Mucosa of descending colon (tissue), 3 donors: ENCODE measurements at places on chromosomes 4 and X. TPM values are rescaled to one million over a fixed set of nuclear protein-coding genes. Genes with fewer than 3 reads are reported as not detected.

Gene MGARP
- 0.73 TPM for total RNA-seq

GRCh38 chr4:189656641-189657040 lies 284.0 kb upstream of the FRG1 start:
- DNase-seq, result no peak

GRCh38 chrX:36575670-36576069 lies 432.5 kb upstream of the FAM47C start:
- DNase-seq, result no peak

Gene EXOC1
- total RNA-seq, result 37.4 TPM

- DNase-seq, result no peak
Measured at GRCh38 chrX:45322820-45323219, 122.1 kb upstream of the DIPK2B start.

GRCh38 chr4:78622253-78622979 lies 70.8 kb downstream of the ANXA3 start:
- no peak for DNase-seq

Gene TMEM47
- total RNA-seq, result 3.4 TPM

- DNase-seq, result no peak
Measured at GRCh38 chrX:38275615-38276014, 51.7 kb downstream of the RPGR start.

- DNase-seq, result no peak
Measured at GRCh38 chr4:52954560-52955170, 92.5 kb downstream of the RASL11B start.

GRCh38 chrX:17559728-17560379 lies 177.4 kb upstream of the SCML1 start:
- DNase-seq, result no peak

DNA sequence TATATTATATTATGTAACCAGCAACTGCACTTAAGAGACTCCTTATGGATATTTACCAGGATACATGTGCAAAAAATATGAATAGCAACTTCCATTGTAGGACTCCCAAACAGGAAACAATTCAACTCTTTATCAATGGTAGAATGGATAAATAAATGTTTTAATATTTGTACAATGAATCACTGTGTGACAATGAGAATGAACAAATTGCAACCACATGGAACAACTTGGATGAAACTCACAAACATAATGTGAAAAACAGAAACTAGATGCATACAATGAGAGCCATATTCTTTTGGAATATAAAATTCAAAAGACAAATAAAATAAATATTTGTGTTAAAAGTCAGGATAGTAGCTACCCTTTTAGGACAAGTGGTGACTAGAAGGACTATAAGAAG lies 1015.7 kb downstream of the TECRL start:
- no peak for DNase-seq

- no peak for DNase-seq
Measured at GRCh38 chr4:115969756-115970155, 856.3 kb upstream of the NDST4 start.

- DNase-seq, result no peak
Measured at GRCh38 chr4:78299565-78299972, 242.4 kb downstream of the FRAS1 start.

DNA sequence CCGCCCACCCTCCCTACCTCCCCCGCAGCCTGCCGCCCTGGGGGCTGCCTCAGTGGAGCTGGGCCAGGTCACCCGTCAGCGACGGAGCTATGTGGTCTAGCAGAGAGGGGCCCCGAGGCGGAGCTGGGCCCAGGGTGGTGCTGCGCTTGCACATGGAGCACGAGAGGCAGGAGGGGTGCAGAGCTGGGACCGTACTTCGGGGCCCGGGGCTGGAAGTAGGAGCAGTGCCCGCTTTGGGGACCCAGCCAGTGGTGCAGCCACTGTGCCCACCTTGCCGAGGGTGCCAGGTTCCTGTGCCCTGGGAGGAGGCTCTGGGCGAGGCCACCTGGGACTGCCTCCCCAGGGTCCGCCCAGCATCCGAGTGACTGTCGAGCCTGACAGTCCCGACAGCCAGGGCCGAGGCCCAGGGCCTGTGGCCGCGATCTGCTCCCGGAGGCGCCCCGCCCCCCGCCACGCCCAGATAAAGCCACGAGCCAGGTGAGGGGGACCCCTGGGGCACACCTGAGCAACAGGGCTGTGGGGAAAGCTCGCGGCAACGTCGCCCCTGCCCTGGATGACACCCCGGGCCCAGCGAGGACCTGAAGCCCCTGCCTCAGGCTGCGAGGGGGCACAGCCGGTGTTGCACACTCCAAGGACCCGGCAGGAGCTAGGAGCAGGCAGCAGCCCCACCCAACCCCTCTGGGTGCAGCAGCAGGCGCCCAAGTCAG lies 117.5 kb downstream of the DNAAF6 start:
- DNase-seq, result no peak

GRCh38 chr4:106270736-106271135 lies 45.3 kb downstream of the TBCK start:
- no peak for DNase-seq

DNA sequence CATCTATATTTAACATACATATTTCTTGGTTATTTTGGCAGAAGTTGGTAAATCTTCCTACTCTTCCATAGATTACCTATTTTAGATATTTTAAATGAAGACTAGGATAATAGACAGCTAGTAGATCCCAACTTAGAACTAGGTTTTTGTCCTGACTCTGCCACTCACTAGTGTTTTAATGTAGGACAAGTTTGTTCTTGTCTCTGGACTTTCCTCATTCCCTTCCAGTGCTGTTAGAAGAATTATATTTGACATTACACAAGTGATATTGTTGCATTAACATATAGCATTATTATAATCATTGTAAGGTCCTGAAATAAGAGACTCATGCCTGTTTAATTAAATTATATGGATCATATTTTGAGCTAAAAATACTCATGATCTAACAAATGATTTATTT lies 24.1 kb upstream of the ALB start:
- DNase-seq, result no peak

DNA sequence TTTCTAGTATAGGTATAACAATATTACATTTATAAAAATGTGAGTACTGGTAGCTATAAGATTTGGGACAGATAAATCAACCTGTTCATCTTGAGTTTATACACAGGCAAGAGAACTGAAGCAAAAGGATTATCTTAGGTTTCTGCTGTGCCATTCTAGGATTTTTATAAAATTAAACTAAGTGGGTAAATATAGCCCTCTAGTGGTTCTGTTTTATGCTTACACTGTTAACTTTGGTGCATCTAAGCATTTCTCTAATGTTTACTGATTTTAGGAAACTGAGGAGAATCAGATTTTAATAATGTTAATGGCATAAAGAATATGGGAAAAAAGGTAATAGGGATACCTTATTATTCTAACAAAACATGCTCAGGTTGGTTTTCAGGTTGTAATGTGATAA lies 1.1 kb upstream of the RRH start:
- no peak for DNase-seq

GRCh38 chr4:128540122-128540521 lies 252.5 kb upstream of the PGRMC2 start:
- no peak for DNase-seq

DNA sequence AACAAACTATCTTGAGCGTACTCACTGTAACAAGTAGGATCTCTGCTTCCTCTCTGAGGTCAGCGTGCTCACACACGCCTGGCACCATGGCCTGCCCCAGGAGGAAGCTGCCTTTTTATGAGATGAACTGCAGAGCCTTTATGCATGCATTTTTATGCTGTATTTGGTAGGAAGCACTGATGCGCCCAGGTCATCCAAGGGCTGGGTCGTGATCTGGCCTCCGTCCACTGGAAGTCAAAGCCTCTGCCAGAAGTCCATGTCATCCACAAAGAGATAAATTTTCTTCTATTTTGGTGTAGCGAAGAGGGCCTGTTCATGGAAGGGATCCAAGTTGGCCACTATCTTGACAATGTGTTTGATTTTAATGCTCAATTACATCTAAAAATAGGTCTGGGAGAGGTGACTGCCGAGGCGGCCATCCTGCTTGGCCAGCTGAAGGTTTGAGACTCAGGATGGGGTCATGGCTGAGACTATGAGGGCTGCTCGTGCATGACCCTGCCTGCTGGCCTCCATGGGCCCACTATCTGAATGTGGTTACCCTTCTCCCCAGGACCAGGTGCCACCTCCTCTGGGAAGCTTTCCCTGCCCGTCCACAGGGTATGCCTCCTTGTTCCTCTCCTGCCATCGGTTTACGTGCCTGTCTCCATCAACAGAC lies 50.3 kb downstream of the HTRA3 start:
- no peak for DNase-seq

Gene MAGEA12
- not detected for total RNA-seq

DNA sequence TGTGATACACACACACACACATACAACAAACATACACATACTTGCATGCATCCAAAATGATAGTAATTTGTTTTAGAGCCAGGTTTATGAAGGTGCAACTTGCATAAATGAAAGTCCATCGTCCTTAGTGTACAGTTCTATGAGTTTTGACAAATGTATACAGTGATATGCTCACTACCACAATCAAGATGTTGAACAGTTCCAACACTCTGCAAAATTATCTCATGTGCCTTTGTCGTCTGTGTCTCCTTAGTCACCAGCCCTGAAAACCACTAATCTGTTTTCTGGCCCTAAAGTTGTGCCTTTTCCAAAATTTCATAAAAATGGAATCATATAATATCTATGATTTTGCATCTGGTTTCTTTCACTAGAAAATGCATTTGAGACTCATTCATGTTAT lies 67.8 kb upstream of the ANXA3 start:
- DNase-seq, result no peak

DNA sequence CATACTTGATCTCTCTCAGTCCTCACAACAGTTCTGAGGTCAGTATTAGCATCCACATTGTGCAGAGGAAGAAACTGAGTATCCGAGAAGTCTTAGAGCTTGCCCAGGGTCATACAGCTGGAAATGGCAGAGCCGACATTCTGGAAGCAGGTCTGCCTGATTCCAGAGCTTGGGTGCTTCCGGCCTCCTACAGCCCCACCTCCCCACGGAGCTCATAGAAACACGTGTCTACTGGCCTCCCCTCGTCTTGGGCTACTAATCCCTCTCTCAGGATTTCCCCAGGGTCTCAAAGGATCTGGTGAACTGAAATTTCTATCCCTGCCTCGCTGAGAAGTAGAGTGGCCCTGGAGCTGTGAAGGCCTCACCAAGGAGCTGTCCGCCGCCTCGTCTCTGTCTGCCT lies 12.0 kb upstream of the KDM5C start:
- no peak for DNase-seq

Gene ARX
- 1.0 TPM for total RNA-seq

DNA sequence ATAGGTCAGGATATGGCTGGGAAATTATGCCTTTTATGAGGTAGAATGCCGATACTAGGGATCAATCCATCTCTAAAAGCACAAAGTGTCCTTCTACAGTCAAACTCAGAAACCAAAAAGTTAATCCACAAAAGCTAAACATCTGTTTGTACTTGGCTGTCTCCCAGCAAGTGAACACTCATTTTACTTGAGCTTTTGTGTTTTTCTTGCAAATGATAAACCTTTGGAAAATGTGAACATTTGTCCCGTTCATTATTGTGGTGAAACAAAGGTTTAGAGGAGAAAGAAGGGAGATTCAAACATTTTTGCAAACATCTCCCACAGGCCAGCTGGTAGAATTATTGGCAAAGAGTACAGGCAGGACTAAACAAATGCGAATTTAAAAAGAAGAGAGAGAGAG lies 300.6 kb upstream of the SPANXN1 start:
- no peak for DNase-seq

Gene SLC16A2
- total RNA-seq, result 7.9 TPM

DNA sequence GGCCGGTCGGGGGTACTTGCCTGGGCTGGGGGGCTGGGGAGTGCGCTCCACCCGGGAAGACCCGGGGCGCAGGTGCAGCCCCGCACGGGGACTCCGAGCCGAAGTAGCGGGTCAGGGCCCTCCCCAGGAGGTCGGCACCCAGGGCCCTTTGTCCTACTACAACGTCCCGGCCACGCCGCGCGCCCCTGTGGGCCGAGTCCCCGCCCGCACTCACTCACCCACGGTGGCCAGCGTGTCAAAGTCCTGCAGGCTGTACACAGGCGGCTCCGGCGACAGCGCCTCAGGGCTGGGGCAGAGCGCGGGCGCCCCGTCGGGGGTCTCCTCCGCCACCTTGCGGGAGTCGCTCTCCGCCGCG lies 602 bp downstream of the PRKX start:
- no peak for DNase-seq

DNA sequence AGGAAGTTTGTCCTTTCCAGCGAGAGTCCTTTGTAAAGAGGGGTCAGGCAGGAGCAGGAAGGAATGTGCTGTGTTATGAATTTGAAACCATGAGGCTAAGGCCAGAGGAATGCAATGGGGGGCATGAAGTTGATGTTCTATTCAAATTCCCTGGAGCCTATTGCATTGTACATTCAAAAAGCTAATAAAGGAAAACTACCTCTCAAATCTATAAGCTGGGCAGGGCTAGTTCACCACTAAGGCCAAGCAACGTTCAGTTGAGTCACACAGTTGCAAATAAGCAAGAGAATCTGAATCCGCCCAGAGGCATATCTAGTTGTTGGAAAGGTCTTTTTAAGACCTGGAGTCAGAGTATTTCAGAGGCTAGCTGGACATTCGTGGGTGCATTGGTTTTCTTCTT lies 148.3 kb downstream of the DCTD start:
- no peak for DNase-seq

Gene FRG2
- total RNA-seq, result not detected
